ENCODE measurements at places on chromosomes 11 and 22.

- DNase-seq: no peak
Measured at GRCh38 chr11:70061734-70062133, 16.4 kb upstream of the ANO1 start.

DNA sequence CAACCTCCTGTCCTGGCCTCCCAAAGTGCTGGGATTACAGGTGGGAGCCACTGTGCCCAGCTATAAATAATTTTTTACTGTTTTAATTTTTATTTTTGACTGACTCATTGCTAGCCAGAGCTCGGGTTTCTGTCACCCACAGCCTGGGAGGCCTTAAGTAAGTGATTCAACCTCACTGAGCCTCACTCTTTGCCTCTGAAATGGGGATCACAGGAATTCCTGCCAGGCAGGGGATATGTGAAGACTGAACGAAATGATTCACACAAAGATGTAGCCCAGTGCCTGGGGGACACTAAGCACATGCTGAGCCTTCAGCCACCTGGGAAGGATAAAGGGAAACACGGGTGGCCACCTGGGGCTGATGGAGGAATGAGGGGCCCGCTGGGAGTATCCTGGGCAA lies 3.8 kb upstream of the LRRC74B start:
- DNase-seq: no peak

DNA sequence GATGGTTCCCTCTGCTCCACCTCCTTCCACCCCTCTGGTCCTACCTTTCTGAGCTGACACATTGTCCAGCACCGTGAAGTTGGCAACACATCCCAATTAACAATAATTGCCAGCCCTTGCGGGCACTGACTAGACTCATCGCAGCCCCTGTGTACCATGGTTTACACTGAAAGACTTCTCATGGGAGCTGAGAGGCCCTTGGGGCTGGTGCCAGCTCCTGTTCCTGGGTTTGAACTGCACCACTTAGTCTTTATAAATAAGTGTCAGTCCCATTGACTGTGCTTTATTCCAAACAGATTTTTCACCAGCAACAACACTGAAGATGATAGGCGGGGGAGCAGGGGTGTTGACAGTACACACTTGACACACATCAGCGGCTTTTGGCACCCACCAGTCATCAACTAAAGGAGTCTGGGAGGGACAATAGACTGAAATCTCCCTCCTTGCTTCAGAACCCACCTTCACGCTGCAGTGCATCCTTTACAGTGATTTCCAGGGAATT lies 447.3 kb downstream of the NTM start:
- no peak for DNase-seq

- no peak for DNase-seq
Measured at GRCh38 chr11:103652013-103652412, 384.4 kb upstream of the DDI1 start.

DNA sequence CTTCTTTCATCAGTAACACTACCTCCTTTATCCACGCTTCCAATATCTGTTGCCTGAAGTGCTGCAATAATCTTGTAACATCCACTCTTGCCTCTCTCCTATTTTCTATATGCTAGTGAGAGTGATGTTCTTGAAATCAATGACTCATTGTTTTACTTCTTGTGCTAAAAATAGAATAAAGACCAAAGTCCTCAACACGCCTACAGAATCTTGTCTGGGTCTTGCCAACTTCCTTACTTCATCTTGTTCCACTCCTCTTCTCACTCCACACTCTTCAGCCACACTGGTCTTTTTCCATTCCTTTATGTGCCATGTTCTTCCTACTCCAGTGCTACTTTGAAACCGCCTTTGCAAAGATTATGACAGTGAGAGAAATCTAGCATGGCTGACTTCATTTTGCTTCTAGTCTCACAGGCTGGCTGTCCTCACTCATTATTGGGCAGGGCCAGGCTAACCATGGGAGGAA lies 136.4 kb downstream of the CCDC81 start:
- no peak for DNase-seq

- DNase-seq: no peak
Measured at GRCh38 chr11:8910649-8911026, 351 bp upstream of the AKIP1 start.

- no peak for DNase-seq
Measured at GRCh38 chr11:19689281-19690000, 23.2 kb upstream of the NAV2 start.

- DNase-seq: no peak
Measured at GRCh38 chr22:44183287-44183588, 2.5 kb downstream of the PARVG start.

DNA sequence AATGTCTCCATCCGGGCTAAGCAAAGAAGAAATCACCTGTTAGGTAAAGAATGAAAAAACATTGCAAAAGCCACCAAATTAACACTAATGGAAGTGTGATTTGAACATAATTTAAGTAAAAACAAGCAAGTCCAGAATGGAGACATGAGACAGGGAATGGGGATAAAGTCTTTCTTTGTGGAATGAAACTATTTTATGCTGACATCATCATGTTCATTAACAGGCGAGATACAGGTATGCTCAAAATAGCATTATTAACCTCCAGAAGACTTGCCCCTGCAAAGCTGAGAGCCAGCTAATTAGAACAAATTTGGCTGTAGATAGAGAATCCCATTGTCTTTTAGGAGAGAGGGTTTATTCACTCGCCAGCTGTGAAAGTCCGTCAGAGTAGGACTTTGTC lies 4.9 kb upstream of the LARGE1 start:
- DNase-seq: no peak

GRCh38 chr11:13966486-13966885 lies 4.0 kb downstream of the SPON1 start:
- no peak for DNase-seq

DNA sequence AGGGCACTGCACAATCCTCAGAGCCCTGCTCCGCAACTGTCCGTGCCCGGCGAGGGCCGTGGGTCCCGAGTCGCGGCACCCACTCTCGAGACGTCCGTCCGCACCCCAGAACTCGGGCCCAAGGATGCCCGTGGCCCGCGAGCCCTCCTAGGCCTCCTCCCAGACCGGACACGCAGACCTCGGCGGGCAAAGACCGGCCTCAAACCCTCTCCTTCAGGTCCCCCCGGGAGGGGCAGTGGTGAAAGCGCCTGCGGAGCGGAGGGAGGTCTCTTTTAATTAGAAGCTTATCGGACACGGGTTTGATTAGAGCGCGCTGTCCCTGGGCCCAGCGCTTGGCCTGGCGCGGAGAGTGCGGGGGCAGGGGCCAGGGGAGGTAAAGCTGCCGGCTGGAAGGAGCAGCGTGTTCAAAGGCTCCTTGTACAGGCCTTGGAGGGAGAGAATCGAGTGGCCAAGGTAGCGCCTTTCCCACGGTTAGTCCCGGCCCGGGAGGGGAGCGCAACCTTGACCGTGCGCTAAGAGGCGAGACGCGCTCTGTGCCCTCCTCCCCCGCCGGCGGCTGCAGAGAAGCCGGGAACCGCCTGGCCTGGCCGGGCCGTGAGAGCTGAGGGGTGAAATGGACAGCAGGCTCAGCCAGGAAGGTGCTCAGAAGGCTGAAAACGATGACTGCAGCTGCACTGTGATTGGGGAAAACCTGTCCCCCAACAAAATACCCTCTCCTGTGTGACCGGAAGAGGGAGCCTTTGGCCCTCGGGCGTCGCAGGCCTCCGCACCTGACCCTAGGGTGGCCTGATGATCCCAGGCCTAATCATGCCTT lies 4.6 kb downstream of the WT1 start:
- DNase-seq: no peak

GRCh38 chr11:27717377-27717776 lies 17.1 kb upstream of the BDNF start:
- no peak for DNase-seq

- DNase-seq: no peak
Measured at GRCh38 chr22:39432361-39432811, 24.4 kb upstream of the MGAT3 start.

GRCh38 chr22:37222440-37222971 lies 10.2 kb upstream of the SSTR3 start:
- DNase-seq: no peak

GRCh38 chr11:133064152-133064877 lies 468.0 kb downstream of the OPCML start:
- no peak for DNase-seq

DNA sequence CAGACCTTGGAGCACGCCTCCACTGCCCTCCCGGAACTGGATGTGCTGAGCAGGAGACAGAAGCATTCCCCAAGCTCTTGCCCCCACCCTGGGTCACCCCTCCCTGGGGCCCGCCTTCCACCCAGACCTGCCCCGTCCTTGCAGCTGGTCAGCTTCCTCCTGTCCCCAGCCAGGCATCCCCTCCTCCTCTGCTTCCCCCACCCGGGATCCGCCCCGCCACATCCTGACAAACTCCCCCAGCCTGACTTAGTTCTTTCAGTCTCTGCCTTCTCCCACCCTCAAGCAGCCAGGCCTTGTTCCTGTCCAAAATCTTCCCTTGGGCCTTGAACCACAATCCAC lies 1.1 kb upstream of the PLXNB2 start:
- no peak for DNase-seq

DNA sequence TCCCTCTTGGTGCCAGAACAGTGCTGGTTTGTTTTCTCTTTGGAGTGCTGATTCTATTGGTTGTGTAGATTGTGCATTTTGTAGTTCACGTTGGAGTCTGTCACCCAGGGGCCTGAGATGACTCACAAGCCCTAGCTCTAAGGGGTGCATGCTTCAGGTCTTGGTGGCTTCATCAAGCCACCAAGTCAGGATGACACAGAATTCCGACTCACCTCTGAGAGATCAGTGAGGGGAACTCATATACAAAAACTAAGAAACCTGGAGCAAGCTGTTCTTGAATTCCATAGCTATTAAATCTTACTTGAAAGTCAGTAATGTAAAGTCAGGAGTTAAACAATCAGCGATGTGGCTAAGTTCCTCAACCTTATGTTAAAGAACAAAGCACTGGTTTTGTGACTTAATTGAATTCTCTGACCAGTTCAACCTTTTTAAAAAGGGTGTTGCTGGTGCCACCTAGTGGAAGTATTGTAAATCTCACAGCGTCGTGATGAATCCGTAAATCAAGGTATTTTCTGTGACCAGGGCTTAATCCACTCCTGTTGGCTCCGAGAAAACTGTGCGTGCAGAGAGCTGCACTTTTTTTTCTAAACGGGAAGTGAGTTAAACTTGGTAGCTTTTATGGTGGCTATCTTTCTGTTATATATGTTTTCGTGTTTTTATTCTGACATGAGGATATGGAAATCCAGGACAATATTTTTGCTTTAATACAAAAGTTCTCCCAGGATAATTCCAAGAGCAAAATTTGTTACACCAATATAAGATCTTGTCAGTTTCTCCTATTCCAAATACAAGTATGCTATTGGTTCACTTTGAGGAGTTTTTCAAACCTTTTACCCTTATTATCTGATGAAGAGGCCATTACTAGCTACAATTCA lies 14.6 kb downstream of the MMP13 start:
- DNase-seq: no peak

GRCh38 chr11:18063862-18064434 lies 17.9 kb upstream of the TPH1 start:
- no peak for DNase-seq

DNA sequence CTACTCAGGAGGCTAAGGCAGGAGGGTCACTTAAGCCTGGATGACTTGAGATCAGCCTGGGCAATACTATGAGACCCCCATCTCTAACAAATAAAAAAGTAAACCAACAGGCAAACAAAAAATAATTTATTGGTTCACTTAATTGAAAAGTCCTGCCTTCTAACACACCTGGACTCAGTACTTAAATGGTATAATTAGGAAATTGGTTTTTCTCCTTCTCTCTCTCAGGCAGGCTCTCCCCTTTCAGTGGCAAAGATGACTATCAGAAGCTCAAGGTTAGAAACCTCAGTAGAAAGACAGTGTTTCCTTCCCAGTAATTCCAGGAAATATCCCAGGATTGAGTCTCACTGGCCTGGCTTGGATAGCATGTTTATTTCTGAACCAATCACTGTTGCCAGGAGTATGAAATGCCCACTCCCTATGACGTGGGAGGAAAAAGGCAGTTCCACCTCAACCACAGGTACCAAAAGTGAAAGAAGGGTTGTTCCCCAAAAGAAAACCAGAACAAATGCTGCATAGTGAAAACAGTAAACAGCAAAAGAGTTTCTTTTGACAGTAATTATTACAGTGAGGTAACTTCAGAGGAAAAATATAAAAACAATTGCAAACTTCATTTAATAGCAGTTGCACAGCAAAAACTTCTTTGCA lies 56.3 kb upstream of the SOX6 start:
- DNase-seq: no peak

- no peak for DNase-seq
Measured at GRCh38 chr11:34324466-34324865, 33.3 kb downstream of the ABTB2 start.

DNA sequence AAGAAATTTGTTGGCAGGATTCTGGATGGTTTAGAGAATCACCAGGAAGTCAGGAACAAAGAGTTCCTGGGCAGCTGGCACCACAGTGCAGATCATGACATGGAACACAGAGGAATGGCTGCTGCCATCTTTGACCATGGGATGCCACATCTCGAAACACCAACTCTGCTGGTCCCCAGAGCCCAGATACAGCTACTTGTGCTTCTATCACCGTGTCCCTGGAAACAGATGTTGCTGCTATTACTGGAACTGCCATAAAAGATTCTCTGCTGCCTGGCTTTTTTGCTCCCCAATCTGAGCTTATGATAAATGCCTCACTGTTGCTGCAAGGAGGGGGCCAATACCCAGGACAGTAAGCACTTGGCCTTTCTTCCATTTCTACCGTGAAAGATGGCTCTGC lies 185.2 kb downstream of the CSNK2A3 start:
- no peak for DNase-seq

DNA sequence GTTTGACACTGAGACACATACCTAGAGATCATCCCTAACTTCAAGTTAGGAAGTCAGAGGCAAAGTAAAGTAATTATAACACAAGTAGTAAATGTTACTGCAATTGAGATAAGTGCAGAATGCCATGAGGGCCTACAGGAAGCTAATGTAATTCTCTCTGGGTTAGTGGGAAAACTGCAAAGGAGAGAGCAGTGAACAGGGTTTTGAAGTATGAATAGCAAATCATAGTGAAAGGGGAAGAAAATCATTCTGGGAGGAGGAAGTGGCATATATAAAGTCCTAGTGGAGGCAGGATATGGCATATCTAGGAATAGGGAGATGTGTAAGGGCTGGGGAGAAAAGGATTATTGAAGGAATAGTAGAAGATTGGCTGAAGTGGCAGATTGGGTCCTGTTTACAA lies 27.9 kb downstream of the RNF169 start:
- no peak for DNase-seq

DNA sequence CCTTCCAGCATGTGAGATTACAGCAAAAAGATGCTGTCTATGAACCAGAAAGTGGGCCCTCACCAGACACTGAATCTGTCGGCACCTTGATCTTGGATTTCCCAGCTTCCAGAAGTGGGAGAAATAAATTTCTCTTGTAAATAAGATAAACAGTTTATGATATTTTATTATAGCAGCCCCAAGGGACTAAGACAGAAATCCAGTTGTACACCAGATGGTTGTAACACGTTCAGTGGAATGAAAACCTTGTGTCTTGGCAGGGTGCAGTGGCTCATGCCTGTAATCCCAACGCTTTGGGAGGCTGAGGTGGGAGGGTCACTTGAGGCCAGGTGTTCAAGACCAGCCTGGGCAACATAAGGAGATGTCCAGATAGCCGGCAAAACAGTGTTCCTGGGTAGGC lies 61.8 kb downstream of the MCHR1 start:
- no peak for DNase-seq

- DNase-seq: no peak
Measured at GRCh38 chr11:102457865-102458264, 5.3 kb upstream of the TMEM123 start.

Measured in activated naive CD8-positive, alpha-beta T cell treated with anti-CD3 and anti-CD28 coated beads, Interleukin-2, amount 50 U/mL, for 16 hours (primary cell).